Stimulated activated CD8-positive, alpha-beta memory T cell treated with anti-CD3 and anti-CD28 coated beads, Interleukin-15, amount 100 ng/mL, for 24 hours (primary cell): ENCODE measurements at places on chromosomes 2 and 18.

DNA sequence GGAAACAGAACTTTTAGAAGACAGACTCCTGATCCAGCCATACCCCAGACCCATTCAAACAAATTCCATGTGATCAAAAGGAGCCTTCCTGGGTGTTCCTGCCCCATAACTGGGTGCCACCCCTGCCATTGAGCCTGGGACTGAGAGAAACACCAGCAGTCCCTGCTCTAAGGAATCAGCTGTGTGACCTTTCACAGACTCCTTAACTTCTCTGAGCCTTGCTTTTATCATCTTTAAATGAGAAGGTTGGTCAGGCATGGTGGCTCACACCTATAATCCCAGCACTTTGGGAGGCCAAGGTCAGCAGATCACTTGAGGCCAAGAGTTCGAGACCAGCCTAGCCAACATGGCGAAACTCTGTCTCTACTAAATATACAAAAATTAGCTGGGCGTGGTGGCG lies 20.6 kb downstream of the CIDEA start:
- DNase-seq = no peak

DNA sequence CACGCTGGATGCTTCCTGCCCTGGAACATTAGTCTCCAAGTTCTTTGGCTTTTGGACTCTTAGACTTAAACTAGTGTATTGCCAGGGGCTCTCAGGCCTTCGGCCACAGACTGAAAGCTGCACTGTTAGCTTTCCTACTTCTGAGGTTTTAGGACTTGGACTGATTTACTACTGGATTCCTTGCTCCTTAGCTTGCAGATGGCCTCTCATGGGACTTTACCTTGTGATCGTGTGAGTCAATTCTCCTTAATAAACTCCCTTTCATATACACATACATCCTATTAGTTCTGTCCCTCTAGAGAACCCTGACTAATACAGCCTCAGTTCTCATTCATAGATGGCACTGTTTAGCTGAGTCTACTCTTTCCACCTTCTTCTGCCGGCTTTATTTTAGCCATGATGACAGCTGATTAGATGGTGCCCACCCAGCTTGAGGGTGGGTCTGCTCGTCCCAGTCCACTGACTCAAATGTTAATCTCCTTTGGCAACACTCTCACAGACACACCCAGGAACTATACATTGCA lies 389.1 kb downstream of the NYAP2 start:
- no peak for DNase-seq

DNA sequence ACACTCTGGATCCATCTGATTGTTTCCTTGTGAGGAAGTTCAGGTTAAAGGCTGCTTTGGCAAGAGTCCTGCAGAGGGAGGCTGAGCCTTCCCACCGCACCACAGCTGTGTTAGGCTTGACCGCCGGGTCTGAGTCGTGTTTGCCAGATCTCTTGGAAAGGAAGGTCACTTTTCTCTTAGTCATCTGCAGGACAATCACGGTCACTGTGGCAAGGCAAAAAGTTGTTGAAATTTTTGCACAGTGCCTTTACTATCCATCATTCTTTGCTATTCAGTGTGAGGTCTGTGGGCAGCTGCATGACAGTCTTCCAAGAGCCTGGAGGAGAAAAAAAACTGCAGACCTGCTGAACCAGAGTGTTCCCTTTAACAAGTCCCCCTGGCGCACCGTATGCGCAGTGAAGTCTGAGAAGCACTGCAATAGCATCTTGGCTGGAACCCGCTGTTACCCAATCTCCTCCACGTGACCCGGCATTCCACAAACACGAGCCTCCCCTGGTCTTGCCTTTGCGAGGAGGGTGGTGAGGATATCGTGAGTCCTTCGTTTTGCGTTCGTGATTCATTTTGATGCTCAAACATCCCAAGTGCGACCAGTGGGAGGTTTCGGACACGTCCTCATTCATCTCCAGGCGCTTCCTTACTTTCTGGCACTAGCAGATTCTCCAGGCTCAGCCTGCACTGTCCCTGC lies 23.0 kb downstream of the BIN1 start:
- DNase-seq = no peak

- no peak for DNase-seq
Observed at GRCh38 chr2:21467280-21467818, 343.6 kb downstream of the TDRD15 start.

GRCh38 chr2:172600557-172601008 lies 44.7 kb downstream of the PDK1 start:
- DNase-seq = no peak

- DNase-seq = no peak
Observed at GRCh38 chr18:65081786-65082185, 669.0 kb upstream of the CDH7 start.

DNA sequence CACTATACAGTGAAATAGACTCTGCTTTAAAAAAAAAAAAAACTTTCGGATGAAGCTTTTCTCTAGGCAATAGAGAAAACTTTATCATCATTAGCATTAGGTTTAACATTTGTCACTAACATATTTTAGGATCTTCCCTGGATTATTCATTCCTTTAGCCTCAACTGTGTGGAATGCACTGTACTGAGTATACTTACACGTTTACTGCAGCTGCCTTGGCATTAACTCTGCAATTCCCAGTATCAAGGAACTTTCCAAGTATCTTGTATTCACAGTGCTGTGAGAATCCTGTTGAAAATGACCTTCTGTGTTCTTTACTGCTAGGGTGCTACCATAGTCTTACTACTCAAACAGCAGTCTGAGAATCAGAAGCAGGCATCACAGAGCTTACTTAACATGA lies 328.2 kb upstream of the COL3A1 start:
- no peak for DNase-seq

- DNase-seq = no peak
Observed at GRCh38 chr2:210961249-210961648, 404.9 kb downstream of the CPS1 start.

DNA sequence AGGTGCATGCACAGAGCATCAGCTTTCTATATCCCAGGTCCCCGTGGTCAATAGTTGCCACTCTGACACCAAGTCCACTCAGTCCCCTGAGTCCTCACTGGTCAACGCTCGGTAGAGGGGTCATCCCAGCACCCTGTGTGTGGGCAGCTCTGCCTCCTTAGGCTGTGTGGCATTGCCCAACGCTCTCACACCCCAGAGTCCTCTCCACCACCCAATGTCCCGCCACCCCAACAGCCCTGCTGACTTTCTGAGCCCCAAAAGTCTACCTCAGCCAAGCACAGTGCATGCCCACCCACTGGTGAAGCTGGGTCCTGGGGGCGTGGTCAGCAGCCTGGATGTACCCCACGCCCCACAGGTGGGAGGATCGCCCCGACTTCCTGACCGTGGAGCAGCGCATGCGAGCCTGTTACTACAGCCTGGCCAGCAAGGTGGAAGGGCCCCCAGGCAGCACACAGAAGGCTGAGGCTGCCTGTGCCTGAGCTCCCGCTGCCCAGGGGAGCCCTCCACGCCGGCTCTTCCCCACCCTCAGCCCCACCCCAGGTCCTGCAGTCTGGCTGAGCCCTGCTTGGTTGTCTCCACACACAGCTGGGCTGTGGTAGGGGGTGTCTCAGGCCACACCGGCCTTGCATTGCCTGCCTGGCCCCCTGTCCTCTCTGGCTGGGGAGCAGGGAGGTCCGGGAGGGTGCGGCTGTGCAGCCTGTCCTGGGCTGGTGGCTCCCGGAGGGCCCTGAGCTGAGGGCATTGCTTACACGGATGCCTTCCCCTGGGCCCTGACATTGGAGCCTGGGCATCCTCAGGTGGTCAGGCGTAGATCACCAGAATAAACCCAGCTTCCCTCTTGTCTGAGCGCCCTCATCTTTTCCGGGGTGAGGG lies 25.9 kb downstream of the ZAP70 start:
- DNase-seq = no peak

DNA sequence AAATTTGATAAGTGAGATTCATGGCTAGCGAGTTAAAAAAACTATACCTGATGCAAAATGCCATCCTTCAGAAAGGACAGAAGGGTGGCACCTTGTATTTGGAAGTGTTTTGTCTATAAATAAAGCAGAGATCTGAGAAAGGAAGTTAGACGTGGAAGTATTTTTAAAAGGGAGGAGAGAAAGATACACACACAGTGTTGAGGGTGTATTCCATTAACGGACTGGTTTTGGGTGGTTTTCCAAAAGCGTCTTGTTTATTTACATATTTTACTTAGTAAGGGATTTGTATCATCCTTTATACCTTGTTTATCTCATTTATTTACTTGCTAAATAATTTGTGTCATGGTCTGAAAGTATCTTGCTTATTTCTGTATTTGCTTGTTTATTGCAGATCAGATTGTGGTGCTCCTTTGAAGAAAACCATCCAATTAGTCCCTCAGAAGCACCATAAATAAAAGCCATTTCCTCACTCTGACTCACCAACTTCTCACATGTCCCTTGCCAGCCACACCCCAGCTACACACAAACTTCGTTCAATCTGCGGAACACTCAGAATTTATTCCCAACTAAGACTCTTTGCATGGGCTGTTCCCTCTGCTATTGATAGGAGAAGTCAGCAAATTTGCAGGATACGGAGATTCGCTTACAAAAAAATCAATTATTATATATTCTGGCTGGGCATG lies 90.8 kb downstream of the FAM124B start:
- no peak for DNase-seq

- DNase-seq = no peak
Observed at GRCh38 chr2:73852020-73852419, 23.3 kb downstream of the STAMBP start.

- no peak for DNase-seq
Observed at GRCh38 chr18:24488824-24489493, 28.5 kb downstream of the HRH4 start.

DNA sequence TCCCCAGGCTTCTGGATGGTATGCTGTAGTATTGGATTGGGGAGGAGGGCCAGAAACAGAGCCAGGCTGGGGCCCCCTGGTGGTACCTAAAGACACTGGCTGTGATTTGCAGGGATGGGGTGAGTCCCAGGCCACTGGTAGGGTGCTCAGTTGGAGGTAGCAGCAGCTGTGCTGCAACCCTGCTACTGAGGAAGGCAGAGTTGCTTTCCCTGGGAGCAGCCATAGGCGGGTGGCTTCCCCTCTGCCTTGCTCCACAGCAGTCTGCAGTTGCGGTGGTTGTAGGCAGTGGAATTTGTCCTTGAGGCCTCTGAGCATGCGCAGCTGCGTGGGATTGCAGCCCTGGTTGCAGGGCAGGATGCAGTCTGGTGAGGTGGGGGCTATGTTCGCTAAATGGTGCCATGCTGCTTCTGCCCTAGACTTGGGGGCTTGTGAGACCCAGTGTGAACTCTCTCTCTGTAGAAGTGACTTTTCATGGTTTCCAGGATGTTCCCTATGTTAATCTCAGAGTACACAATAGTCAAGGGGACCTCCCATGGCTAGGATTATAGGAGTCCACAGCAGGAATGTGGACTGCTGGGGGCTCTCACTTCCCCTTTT lies 443.5 kb downstream of the XIRP2 start:
- no peak for DNase-seq

- DNase-seq = no peak
Observed at GRCh38 chr2:216192181-216192580, 83.0 kb downstream of the XRCC5 start.

DNA sequence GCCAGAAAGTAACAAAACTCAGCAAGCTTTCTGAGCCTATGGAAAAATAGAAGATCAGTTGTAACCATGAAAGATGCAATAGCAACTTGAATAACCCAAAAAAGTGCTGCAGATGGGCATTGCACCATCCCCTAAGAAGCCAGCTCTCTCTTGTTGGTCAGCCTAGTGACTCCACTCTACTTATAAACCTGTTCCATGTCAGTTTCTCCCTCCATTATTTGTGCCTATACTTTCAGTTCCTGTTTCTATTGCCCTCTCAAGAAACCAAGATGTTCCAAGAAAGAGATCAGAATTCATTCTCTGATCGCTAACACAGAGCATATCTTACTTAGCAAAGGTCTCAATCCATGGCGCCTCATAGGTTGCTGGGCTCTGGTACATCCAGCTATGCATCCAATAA lies 170.3 kb upstream of the MAP2 start:
- DNase-seq = no peak

DNA sequence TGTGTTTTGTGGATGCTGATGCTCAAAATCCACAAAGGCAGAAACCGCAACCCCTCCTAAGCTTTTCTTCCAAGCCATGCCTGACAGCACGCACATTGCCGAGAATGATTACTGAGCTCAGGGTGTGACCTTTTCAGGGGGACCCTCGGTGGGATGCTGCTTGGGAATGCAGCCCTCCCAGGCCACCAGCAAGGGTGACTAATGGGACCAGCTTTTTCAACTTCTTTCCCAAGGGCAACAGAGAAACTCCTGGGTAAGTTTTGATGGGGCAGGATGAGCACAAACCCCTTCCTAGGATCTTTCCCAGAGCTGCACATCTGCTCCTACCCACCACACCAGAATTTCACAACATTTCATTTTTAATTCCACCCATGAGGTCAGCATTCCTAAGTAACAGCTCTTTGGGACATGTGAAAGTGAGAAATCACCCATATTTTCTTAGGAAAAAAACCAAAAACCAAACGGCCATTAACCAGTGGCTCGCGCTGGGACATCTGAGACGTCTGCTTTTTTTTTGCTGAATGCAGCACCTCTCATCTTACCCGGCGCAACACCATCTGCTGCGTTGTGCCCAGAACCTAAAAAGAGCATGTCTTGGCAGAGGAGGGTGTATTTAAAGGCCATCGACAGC lies 119.0 kb downstream of the ARL4C start:
- no peak for DNase-seq

DNA sequence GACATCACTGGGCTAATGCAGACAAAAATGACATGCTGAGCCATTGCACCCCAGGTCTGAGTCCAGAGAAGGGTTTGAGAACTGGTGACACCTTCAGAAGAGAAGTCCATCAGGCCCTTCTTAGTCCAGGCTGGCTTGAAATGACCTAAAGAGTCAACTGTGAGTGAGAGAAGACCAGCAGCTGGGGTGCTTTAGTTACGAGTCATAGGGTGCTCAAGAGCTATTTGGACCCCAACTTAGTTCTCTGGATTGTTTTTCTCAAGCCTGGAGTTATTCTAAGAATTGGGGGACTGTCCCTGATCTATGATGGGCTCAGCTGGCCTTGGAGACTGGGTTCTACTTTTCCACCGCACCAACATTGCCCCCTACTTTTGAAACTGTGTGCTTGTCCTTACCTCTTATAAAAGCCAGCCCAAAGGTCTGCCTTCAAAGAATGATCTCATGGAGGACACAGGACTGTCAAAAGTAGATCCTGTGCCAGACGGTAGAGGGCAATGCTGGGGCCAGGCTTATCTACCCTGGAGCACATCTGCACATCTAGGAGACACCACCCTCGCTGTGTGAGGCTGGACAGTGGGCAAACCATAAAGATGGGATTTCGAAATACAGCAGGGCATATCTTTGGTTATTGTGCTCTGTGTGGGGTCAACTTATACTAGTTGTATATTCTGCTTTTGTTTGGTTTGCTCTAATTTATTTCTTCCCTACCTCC lies 333.0 kb upstream of the SLC14A2 start:
- no peak for DNase-seq

DNA sequence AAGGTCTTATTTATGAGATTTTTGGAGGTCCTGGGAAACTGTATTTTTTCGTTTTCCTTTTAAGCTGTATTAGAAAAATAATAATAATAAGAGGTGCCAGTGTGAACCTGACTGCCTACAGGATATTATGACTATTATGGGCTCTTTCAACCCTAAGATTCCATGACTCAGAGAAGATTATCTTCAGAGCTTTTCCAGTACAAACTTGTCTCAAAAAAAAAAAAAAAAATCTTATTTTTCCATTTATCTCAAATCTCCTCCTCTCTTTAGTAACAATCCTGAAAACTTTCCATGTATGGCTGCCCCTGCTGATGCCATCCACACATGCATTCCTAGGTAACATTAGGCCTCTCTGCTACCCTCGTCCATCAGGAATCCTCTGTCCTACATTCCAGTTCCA lies 36.7 kb upstream of the RPE start:
- no peak for DNase-seq
